Right atrium auricular region (tissue), 2 donors: ENCODE measurements at places on chromosomes 1 and 21. TPM values are rescaled to one million over a fixed set of nuclear protein-coding genes. Genes with fewer than 3 reads are reported as not detected.
A peak's percentile ranks its signal among the peaks of the same experiment; 100 is the strongest.

DNA sequence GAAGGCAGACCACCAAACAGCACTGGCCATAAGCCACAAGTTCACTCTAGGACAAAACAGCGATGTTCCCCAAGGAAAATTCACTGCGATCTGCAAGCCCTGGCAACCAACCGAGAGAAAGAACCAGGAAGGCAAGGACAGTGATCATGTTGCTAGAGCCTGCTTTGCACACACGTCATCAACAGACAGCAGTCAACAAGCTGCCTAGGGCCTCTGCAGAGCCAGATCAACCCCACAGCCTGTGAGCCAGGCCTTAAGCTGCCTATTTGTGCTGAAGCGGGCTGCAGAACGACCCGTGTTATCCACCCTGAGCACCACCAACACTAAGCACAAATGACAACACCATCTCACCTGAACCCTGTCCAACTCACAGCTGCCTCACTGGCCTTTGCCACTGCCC is 6.2 kb upstream of the YRDC start:
- no peak for DNase-seq

- DNase-seq = no peak
Observed at GRCh38 chr1:154710106-154710505, 102.1 kb upstream of the ADAR start.

- DNase-seq = no peak
Observed at GRCh38 chr1:237166086-237166485, 124.1 kb downstream of the RYR2 start.

DNA sequence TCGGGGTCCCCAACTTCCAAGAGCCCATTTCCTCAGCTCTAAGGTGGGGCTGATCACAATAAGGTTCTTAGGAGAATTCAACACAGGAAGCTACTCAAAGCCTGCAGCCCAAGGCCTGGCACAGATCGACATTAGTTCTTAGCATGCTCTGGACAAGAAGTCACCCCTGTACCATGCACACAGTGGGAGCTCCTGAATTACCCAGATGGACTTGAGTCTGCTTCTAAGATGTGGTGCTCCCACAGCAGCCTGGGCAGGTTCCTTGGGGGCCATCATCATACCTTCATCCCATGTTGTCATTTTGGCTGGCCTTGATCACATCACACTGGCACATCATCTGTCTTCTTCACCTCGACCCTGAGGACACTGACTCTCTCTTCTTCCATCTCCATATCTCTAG is 153.3 kb upstream of the VAMP3 start:
- DNase-seq = no peak

Gene OR10Z1
- not detected for total RNA-seq

GRCh38 chr1:116671072-116671760 is 3.7 kb upstream of the IGSF3 start:
- no peak for DNase-seq

DNA sequence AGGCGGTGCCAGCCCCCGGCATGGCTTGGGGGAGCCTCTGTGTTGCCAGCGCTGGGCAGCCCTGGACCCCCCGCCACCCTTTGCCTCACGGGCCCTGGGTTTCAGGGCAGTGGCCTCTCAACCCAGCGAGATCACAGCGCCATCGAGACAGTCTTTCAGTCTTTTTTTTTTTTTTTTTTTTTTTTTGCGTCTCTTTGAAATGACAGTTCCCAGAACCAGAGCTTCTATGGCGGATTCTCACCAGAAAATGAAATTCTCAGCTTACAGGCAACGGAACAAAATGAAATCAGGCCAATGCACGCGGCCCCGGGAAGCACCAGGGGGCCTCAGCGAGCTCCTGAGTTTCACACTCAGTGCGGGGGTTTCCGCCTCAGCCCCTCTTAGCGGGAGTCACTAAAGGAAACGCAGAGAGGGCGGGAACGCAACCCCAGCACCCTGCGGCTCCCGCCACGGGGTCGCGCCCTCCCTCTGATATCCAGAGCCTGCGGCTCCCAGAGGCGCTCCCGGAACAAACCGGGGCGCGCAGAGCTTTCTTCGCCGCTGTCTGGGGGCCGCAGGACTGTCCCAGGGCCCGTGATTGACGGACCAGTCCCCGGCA is 8.0 kb upstream of the COL6A1 start:
- peak; percentile 91 for DNase-seq

DNA sequence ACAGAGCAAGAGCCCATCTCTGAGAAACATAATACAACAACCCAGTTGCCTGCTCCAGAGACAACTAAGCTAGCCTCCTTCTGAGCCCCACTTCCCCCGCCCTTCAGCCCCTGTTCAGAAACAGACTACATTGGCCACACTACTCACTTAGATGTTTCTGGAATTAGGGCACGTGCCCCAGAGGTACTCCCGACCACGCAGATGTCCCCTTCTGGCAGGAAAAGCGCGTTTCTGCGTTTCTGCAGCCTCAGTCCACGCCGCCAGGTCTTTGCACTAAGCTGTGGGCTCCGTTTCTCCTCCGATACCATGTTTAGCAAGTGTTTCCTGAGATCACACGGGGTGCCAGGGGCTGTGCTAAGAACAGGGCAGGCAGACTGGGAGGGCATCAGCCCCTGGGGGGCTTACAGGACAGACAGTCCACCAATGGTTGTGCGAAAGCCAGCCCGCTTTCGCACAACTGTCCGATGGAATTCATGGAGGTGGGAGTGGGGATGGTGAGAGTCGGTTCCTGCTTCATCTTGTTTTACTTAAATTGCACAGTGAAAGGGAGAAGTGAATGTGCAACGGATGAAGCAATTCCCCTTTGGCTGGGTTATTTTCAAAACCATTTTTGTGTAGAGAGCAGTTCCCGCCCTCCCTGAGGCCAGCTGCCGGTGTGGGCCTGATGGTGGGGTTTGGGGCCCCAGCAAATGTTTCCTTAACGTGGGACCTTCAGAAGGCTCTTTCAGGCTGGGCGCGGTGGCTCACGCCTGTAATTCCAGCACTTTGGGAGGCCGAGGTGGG is 2.7 kb downstream of the PIK3CD start:
- no peak for DNase-seq

DNA sequence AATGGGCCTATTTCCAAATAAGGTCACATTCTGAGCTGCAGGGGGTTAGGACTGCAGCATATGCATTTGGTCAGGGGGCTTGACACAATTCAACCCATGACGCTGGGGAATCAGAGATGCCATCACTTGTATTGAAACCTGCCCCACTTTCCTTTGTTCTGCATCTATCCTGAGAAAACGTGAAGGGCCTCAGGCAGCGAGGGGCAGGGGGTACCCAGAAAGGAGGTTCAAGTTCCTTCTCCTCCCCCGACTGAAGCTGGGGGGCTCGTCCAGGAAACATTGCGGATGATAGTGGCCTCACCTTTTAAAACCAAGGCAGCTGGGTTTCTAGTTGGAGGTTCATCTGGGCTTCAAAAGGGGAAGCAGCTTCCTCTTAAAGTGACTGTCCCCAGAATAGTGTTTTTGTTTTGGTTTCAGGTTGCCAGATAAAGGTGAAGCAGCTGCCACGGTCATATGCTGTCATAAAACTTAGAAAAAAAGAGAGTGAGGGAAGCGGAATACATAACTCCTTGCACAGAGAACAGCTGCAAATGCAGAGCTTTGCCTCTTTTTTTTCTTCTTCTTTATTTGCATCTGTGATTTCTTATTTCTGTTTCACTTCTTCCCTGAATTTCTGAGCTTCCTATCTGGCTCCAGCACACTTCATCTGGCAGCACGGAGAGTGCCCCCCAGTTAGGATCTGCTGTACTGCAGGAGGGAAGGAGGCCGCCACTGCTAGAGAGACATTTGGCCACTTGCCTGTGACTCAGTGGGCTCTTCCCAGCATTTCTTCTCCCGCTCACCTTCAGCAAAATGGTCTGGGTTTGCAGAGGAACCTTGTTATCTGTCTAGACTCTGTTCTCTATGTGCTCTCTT is 142.0 kb downstream of the AJAP1 start:
- DNase-seq = no peak

Gene DNAI4
- 6.9 TPM for total RNA-seq

Gene CCDC27
- not detected for total RNA-seq

DNA sequence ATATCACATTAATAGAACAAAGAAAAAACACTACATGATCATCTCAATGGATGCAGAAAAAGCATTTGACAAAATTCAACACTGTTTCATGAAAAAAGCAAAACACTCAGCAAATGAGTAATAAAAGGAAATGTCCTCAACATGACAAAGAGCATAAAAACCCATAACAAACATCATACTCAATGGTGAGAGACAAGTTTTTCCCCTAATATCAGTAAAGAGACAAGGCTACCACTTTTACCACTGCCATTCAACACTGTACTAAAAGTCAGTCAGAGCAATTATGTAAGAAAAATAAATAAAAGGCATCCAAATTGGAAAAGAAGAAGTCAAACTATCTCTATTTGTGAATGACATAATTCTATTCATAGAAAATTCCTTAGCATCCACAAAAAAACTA is 64.3 kb downstream of the ZNF644 start:
- no peak for DNase-seq

Gene ZNF692
- total RNA-seq = 11.8 TPM

GRCh38 chr1:205670611-205671430 is 9.5 kb downstream of the SLC45A3 start:
- DNase-seq = no peak

Gene EPHA2
- 43.5 TPM for total RNA-seq

Gene CORT
- total RNA-seq = not detected

- DNase-seq = no peak
Observed at GRCh38 chr1:172748201-172748600, 89.3 kb downstream of the FASLG start.

- peak; percentile 83 for DNase-seq
Observed at GRCh38 chr1:2548068-2548589, 8.0 kb upstream of the TNFRSF14 start.

Gene GNL2
- 15.4 TPM for total RNA-seq

Gene PRR9
- 1.9 TPM for total RNA-seq

DNA sequence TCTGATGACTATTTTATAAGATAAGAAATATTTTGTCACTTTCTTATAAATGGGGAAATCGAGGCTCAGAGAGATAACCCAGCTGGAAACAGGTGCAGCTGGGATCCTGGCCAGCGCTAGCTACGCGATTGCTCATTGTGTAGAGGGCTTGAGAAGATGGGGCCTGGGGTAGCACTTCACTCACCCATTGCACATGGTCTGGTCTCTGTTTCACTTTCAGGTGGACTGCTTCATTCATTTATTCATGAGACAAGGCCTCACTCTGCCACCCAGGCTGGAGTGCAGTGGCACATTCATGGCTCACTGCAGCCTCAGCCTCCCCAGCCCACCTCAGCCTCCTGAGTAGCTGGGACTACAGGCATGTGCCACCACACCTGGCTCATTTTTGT is 23.8 kb downstream of the UBE4B start:
- DNase-seq = no peak

Gene OR2M3
- total RNA-seq = not detected

DNA sequence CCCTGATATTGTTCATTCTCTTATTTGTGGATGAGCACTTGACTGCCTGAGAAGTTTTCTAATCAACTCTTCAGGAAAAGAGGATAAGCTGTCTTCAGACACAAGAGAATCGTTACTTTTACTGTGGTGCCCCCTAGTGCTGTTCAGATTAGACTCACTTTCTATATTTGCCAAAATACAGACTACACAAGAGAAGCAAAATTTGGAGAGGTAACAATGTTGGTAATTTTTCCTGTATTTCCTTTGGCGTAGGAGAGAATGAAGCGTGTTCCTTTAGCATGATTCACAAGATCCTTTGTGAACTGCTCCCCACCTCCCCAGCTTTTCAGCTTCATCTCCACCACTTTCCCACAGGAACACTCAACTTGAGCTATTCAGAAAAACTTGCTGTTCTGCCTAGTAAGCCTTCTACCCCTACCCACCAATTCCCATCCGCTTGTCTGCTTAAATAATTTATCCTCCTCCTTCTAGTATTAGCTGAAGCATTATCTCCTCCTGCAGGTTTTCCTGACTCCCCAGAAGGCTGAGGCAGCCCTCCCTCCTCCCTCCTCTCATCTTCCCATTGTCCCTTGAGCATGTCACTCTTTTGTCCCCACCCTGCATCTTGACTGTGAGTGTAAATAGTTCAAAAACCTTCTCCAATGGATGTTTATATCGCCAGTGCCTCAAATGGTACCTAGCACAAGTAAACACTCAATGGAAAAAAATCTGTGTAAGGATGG is 4.5 kb downstream of the TNFSF4 start:
- no peak for DNase-seq

GRCh38 chr21:33362044-33362555 is 37.3 kb downstream of the IFNAR1 start:
- no peak for DNase-seq

GRCh38 chr1:59139396-59139795 is 157.5 kb upstream of the FGGY start:
- DNase-seq = no peak

DNA sequence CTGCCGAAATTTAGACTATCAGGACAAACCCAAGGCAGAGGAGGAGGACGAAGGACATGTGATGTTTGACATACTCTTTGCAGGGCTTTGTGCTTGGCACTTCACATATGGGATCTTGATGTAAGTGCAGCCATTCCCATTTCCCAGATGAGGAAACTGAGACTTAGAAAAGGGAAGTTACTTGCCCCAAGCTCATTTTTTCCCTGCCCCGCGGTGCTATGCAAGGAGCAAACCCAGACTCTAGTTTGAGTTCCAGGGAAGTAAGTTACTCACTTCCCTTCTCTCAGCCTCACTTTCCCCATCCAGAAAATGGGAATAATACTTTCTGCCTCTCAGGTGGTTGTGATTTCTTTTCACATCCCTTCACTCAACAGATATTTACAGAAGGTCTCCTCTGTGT is 4.5 kb upstream of the FOXO6 start:
- DNase-seq = no peak

- no peak for DNase-seq
Observed at GRCh38 chr1:234628089-234628488, 18.1 kb upstream of the IRF2BP2 start.

DNA sequence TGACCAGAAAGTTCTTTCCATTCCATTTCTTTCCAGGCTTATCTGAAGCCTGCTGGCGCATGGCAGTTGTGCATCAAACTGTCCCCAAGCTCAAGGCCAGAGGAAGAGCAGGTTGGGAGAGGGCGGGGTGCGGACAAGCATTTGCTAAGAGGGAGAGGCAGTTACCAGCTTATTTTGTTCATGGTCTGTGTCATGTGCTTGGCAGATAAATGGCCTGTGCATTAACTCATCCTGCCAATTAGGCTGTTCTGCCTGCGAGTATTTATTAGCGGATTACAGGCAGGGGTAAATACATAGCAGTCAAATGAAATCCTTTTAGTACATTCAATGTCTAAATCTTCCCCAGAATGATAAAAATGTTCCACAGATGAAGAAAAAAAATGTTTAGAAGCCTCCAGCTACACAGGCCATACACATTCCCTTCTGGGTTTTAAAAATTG is 48.9 kb upstream of the B3GALNT2 start:
- no peak for DNase-seq

DNA sequence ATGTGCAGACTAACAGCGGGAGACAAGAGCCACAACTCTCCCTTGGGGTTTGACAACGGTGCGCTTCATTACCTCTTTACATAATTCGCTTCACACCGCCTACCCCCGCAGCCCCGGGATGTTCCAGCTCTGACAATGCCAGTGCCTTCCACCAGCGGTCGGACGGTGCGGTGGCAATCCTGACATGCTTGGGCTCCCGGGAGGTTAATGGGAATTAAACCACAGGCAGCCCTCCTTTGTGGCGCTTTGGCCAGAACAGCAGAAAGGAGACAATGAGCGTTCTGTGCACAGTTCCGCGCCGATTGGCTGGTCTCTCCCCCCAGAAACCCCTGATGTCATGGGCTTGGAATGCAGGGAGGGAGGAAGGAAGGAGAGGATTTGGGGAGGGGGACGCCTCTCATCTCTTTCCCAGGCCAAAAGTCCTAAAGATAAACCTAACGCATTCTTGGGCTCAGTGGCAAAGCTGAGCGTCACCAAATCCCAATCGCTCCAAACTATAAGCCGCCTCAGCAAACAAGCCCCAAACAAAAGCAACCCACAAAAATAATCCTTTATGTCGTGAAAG is 1.3 kb downstream of the CNN3 start:
- peak; percentile 88 for DNase-seq

GRCh38 chr1:111571987-111572386 is 47.6 kb upstream of the RAP1A start:
- DNase-seq = no peak
